Fibroblast of skin of right quadriceps (primary cell): ENCODE measurements at places on chromosomes 2 and 18.

DNA sequence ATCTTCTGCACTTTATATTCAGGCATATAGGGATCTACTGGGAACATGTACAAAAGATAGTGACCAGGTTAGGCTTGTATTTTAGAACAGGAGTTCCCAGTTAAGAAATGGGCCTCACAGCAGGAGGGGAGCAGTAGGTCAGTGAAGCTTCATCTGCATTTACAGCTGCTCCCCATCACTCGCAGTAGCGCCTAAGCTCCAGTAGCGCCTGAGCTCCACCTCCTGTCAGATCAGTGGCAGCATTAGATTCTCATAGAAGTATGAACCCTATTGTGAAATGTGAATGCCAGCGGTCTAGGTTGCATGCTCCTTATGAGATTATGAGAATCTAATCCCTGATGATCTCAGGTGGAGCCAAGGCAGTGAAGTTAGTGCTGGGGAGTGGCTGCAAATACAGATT lies 224.4 kb upstream of the CYRIA start:
- no peak for DNase-seq

- DNase-seq: no peak
Observed at GRCh38 chr2:203997980-203998809, 61.6 kb downstream of the ICOS start.

- DNase-seq: no peak
Observed at GRCh38 chr2:228079194-228079593, 102.3 kb downstream of the SPHKAP start.

GRCh38 chr2:239067196-239067865 lies 219.4 kb downstream of the TWIST2 start:
- DNase-seq: no peak
